ENCODE measurements at places on chromosomes 2 and 18.
A peak's percentile ranks its signal among the peaks of the same experiment; 100 is the strongest.

- DNase-seq = no peak
Observed at GRCh38 chr2:98759338-98759737, 28.4 kb upstream of the MGAT4A start.

GRCh38 chr2:154449951-154450658 lies 248.4 kb upstream of the KCNJ3 start:
- no peak for DNase-seq

DNA sequence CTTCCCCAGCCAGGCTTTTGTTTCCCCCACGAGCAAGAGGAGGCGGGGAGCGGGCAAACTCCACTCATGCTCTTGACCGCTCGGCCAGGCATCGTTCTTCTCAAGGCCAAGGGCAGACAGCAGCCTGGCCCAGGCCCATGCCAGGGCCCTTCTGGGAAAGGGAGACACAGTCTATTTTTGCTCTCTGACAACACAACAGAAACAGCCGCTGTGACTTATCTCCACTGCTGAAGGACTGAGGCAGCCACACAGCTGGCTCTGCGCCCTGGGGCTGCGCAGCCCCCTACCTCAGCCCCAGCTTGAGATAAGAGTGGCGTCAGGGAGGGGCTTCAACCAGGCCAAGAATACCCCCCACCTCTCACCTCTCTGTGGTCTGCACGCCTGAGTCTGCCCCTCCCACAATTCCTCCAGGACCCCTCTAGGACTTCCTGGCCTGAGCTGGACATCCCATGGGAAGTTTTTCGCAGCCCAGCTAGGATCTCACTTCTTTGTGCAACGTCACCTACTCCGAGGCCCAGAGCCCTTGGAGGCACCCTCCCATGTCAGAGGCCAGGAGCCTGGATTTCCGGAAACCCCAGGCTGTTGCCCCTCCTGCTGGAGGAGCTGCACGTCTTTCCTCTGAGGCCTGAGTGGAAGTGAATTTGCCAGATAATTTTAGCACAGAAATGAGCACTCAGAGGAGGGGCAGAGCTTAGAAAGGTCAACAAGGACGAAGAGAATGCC lies 118.9 kb upstream of the OTOS start:
- DNase-seq = no peak

- no peak for DNase-seq
Observed at GRCh38 chr18:67154979-67155378, 361.5 kb downstream of the DSEL start.

- DNase-seq = no peak
Observed at GRCh38 chr2:9187620-9188214, 18.9 kb upstream of the ASAP2 start.

DNA sequence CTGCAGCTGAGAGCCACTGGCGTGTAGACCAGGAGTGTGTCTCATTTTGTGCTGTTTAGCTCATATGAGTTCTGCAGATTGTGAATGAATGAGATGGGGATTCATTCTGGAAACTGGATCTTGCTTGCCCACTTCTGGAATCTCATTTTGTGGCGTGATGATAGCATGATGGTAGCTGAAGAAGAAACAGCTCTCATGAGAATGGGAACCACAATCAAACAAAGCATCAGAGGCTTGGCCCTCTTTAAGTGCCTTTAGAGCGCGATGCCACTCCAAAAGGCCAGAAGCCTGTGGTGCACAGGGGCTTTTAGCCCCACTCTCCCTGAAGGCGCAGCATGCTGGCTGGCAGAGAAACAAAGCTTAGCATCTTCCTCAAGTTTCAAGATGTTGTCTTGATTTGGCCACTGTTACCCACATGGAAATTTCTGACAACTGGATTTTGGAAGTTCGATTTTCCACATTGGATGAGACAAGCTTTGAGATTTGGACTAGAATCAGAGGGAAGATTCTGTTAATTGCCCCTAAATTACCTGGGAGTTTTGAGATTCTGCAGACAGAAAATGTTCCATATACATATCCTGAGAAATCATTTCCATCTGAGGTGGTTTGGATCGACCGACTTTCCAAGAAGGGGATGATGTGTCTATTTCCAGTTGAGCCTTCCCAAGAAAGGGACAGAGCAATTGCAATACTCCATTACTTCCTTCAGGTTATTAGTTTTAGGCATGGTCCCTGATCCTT lies 234.5 kb downstream of the VAPA start:
- no peak for DNase-seq

GRCh38 chr2:58762176-58762781 lies 521.2 kb upstream of the FANCL start:
- peak; percentile 60 for DNase-seq

DNA sequence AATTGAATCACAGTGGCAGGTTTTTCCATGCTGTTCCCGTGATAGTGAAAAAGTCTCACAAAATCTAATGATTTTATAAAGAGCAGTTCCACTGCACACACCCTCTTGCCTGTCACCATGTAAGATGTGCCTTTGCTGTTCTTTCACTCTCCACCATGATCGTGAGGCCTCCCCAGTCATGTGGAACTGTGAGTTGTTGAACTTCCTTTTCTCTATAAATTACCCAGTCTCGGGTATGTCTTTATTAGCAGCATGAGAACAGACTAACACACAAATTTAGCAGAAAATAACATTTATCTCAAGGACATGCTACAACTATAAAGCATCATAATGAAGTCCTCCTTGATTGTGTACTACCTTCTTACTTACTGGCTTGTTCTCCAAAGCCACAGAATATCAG lies 1526.0 kb downstream of the LRP1B start:
- no peak for DNase-seq

DNA sequence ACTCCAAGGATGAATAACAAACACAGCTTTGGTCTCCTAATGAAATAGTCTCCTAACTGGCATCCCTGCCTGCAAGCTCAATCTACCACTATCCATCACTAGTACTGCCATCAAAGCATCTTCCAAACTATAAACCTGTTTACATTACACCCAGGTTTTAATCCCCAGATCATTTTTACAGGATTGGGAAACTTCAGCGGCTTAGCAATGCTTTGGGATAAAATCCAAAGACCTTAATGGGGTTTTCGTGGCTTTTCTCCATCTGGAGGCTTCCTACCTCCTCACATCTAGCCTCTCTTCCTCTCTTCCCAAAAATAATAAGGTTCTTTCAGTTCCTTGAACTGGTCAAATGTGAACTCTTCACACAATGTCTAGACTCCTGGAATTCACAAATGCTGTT lies 92.2 kb upstream of the SETBP1 start:
- DNase-seq = no peak

GRCh38 chr18:48636436-48636835 lies 97.6 kb downstream of the CTIF start:
- no peak for DNase-seq

GRCh38 chr2:100309973-100310719 lies 12.2 kb downstream of the LONRF2 start:
- no peak for DNase-seq

DNA sequence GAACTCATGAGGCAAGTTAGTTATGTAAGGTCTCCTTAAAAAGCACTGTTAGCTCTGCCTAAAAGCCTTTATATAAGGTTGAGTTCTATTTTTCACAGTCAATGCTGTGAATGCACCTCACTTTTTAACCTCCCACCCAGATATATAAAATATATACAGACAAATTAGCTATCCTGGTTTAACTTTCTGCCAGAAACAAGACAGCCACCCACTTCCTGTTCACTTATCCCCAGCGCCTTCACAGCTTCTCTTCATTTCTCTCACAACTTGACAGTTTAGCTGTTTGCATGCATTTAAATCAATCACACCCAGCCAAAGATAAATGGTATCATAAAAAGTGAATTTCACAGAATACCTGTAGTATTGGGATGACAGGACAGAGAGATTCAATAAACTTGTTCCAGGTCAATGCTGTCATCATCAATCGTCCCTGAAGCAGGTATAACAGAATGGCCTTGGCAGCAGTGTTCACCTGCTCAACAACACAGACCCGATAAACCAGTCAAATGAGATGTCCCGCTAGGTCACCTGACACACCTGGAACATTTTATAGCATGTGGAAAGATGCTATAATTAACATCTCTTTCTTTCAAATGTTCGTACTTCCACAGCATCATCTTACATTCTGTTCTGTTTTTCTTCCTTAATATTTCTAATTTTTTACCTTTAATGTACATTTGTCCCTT lies 55.7 kb downstream of the RTTN start:
- no peak for DNase-seq

- DNase-seq = no peak
Observed at GRCh38 chr2:38771632-38772031, 6.4 kb upstream of the GEMIN6 start.

DNA sequence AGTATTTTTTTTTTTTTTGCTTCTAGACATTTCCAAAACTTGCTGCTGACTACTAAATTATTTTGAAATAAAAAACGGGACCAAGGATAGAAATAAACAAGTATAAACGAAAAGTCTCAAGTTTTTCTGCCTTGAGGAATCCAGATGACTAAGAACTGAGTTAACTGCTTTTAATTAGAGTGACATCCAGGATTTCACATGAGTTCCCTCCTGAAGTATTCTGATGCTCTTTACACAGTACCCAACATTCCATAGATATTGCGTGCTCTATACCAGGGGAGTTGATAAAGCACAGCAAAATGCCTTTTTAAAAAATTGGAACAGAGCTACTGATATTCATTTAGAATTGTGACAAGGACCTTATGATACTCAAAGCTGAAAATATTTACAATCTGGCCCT lies 618.0 kb downstream of the CCDC85A start:
- no peak for DNase-seq

- DNase-seq = no peak
Observed at GRCh38 chr2:240965296-240965904, 33.0 kb upstream of the SNED1 start.

GRCh38 chr2:78561876-78562275 lies 463.6 kb upstream of the REG3G start:
- no peak for DNase-seq

DNA sequence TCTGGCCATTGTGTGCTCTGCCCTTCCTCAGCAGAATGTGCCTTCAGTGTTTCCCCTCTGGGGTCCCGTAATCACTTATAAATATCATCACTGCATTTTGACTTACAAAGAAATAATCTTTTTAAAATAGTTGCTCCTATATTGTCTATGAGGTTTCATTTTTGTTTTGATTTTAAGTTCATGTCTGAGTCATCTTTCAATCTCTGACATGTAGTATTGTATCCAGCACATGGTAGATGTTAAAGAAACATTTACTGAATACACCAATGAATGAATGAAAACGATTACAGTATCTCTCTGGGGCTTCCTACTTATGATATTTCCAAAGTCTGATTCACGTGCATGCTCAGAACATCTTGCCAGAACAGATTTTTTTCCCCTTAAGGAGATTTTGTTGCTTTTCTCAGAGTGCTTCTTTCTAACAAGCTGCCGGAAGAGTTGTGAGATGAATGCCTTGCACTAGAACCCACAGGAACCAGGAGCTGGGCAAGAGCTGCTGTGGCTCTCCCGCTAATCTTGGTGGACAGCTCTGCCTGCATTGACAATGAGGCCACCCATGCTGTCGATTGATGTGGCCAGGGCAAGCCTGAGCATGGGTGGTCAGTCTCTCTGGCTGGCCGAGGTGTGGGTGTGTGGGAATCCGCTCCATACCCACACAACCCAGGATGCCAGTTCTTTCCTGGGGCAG lies 199.4 kb downstream of the CYRIA start:
- DNase-seq = no peak

- no peak for DNase-seq
Observed at GRCh38 chr2:31933066-31933465, 77.7 kb downstream of the MEMO1 start.

GRCh38 chr2:142897807-142898206 lies 20.3 kb downstream of the KYNU start:
- no peak for DNase-seq

DNA sequence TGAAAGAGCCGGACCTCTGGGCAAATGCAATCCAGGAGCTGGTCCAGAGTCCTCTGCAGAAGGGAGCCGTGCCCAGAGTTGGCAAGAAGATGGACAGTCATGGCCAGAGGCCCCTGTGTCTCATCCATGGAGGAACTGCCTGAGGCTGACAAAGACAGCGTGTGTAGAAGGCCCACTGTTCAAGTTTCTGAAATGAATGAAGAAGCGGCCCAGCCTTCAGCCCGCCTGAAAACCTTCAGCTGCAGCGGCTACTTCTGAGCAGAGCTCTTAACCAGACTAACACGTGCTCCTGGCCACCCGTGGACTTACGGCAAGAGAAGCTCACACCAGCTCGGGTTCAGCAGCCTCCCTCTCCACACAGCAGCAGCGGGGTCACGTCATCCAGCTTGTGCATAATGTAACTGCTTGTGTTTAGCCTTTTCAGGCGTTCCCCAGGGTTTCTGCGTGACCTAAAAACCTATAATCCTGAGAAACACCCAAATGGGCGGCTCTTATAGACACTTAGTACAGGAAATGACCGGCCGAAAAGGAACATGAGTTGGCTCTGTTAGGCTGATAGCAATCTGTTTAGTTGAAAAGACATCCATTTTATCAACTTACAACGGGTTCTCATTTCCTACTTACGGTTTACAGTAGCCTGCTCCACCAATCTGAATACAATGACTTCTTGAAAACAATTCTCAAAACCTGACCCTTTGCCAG lies at the start of gene FAM124B:
Gene FAM124B, minus strand, starts transcription at position 467 of the 702 bp plus-strand sequence. Its CDS starts 339 bp downstream, at position 128.
- no peak for DNase-seq

DNA sequence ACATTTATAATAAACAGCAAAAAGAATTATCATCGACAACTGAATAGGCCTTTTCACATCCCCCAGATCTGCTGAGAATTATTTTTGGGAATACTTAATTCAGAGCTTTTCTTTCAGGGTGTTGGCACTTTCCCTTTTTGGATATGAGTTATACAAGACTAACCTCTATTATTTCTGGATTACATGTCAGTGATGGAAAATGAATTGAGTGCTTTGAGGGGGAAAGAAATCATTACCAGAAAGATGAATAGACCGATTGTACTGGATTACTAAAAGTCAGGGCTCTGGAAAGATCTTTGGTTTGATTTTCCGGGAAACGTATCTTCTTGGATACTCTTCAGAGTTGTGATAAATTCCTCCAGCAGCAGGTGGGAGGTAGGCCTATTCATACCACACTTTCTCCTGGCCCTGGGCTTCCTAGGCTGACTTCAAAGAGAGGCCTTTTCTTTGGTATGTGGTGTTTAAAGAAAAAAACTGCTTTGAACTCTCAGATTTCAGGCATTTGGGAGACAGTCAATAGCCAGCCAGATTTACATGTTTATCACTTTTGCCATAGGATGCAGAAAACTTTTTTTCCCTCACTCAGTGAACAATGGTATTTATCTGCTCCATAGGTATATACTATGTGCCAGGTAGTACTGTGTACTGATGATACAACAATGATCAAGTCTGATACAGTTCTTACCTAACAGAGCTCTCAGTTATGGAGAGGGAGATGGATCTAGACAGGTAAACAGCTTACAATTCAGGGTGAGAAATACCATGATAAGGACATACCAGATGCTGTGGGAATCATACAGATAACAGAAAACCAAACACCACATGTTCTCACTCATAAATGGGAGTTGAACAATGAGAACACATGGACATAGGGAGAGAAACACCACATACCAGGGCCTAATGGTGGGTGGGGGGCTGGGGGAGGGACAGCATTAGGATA lies 63.3 kb upstream of the ACTR3 start:
- DNase-seq = no peak

DNA sequence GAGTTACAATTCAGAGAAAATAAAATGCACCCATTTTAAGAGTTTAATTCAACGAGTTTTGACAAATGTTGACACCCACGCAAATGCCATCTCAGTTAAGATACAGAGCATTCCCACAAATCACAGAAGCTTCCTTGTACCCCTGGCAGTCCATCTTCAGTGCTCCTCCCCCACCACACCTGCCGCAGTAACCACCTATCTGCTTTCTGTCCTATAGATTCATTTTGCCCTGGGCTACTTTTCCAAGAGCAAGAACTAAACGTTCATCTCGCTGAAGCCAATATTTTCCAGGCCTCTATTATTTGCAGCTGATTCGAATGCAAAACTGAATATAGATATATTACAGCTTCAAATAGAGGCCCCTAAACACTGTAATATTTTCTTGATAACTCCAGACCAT lies 13.4 kb upstream of the HPCAL1 start:
- no peak for DNase-seq

GRCh38 chr2:132473174-132473883 lies 56.7 kb downstream of the GPR39 start:
- DNase-seq = no peak
